ENCODE measurements at places on chromosomes 7 and 10. TPM values are rescaled to one million over a fixed set of nuclear protein-coding genes. Genes with fewer than 3 reads are reported as not detected.

HTR5A gene
- polyA plus RNA-seq, result not detected

TMEM229A gene
- not detected for polyA plus RNA-seq

CFAP69 gene
- polyA plus RNA-seq, result not detected

ZNF394 gene
- 68.6 TPM for polyA plus RNA-seq

GPNMB gene
- polyA plus RNA-seq, result not detected

CALML5 gene
- polyA plus RNA-seq, result not detected

LIPK gene
- polyA plus RNA-seq, result not detected

NKX6-2 gene
- not detected for polyA plus RNA-seq

CACNB2 gene
- polyA plus RNA-seq, result 0.21 TPM

GPC2 gene
- not detected for polyA plus RNA-seq

CPXM2 gene
- not detected for polyA plus RNA-seq

CC2D2B gene
- polyA plus RNA-seq, result 0.25 TPM

MMP21 gene
- polyA plus RNA-seq, result not detected

TCF7L2 gene
- polyA plus RNA-seq, result 0.83 TPM

RBM33 gene
- 10.9 TPM for polyA plus RNA-seq

IL2RA gene
- 3.9 TPM for polyA plus RNA-seq

SAMD9L gene
- polyA plus RNA-seq, result 44.8 TPM

TLL2 gene
- not detected for polyA plus RNA-seq

SHH gene
- not detected for polyA plus RNA-seq

FAM25A gene
- not detected for polyA plus RNA-seq

RTKN2 gene
- not detected for polyA plus RNA-seq

All from immature natural killer cell (primary cell).